AG04450 (cell line): ENCODE measurements at places on chromosomes 7 and 10.

GRCh38 chr10:116866987-116867595 is 17.8 kb downstream of the ENO4 start:
- no peak for DNase-seq

DNA sequence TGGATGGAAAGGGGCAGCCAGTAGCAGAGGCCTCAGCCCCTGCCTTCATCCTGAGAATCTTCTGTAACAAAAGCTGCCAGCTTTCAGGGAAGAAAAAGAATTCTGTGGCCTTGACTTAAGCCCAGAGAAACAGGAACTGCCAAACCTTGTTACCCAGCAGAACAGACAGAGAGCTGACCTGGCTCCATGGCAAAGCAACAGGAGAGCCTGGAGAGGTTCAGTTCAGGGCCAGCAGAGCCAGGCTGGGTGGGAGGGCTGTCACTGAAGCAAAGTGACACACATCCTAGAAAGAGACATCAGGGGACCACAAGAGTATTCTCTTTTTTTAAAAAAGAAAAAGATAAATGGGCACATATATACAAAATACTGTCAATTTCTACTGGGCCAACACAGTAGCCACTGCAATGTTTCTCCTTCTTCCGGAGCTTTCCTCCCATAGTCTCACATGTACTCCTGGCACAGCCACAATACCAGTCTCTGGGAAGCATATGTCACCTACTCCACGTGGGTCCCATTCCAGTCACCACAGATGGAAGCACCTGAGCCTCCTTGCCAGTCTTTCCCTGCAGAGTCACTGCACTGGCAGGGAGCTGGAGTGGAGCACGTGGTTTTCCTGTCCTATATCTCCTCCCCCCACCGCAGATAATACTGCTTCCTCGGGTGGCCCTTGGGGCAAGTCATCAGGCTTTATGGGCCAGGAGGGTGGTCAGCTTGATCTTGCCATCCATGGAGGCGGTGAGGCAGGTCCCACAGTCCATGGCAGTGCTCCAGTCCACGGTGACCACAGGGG is 15.2 kb upstream of the CYREN start:
- no peak for DNase-seq

DNA sequence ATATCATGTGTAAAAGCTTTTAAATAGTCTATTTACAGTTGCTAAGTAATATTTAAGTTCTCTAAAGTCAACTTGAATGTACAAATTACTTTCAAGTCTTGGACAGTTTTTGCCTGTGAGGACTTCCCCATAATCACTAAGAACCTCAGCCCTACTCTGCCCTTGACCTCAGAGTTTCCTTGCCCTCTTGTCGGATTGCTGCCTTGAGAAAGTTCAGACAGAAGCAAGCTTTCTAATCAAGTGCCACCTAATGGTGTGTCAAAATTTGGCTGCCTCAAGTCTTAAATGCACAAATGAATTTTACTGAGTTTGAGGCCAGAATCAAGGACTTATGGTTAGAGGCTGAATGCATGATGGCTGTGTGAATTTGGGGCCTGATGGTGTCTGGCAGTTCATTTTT is 88.3 kb upstream of the KAT6B start:
- DNase-seq = no peak

DNA sequence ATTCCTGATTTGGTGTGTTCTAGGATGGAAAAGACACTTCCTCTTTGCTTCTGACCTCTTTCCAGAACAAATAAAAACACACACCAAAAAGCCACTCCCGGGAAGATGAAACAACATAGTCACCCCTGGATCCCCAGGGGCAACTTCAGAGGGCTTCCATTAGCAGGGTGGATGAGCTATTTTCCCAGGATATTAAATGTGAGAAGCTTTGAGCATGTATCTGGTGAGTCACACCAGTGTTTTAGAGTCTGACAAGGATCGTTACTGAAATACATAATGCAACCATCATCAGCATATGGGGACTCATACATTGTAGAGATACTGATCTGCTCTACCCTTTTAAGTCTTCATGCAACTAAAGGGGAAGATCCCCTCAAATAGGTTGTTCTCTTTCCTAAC is 115.5 kb upstream of the ZNF438 start:
- DNase-seq = peak; percentile 42

DNA sequence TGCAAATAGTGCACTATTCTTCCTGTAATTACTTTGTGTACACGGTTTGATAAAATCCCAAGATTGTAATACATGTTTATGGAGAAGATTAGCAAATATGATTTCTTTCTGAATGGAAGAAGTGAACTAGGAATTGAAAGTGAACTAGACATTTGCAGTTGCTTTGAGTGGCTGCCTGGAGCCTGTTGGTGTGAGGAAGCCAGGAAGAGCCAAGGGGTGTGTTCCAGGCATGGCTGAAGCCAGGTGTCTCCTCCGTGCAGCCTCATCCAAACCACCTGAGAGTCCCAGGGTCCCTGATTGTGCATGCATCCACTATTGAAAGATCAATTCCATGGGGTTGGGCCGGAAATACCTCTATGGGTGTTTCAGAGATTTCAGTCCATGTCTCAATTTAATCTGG is 253.1 kb upstream of the SHH start:
- no peak for DNase-seq

DNA sequence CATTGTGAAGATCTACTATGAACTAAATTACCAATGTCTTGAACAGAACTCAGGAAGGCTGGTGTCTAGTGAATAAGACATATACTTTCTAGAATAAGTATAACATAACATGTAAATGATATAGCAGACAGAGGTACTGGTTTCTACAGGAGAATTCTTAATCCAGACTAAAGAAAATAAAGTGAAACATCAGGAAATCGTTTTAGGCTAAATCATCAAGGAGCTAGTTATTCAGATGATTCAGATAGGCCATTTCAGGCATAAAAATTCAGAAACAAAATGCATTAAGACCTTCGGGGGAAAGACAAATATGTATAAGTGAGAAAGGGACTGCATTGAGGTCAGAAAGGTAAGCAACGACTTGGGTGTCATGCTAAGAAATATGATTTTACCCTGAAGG is 170.6 kb downstream of the LRRN3 start:
- no peak for DNase-seq
